ENCODE measurements at places on chromosomes 5 and 9.

DNA sequence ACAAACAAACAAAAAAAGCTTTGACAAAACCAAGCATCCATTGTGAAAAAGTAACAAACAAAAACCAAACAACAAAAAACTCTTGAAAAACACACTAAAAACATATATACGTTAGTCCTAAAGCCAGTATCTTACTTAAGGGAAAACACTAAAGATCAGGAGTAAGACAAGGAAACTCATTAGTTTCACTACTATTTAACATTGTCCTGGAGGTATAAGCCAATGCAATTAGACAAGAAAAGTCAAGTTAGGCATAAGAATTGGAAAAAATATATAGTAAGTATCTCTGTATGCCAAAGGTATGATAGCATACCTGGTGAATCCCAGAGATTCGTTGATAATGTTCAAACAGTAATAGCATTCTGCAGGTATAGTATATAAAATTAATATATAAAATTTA is 21.8 kb upstream of the UBTD2 start:
- DNase-seq: no peak

DNA sequence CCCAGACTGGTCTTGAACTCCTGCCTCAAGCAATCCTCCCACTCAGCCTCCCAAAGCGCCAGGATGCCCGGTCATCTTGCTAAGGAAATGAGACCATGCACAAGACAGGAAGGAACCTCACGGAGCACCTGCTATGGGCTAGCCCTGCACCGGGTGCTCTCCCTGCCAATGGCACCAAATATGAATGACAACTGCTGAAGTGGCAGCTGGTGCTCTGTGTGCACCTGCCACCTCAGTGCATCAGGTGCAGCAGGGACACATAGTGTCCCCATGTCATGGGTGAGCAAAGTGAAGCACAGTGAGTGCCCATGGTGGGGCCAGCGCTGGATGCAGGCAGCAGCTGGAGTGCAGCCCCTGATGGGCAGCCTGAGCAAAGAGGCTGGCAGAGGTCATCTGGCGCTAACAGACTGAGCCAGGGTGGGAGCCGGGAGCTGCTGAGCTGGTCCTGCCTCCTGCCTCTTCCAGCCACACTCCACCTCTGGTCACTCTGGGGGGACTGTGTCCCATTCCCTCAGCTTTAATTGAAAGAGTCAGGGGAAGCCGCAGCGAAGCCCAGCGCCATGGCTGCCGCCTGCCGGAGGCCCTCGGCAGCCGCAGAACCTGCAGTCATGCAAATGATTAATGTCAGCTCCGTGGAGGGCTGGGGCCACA is 46.4 kb downstream of the BARX1 start:
- DNase-seq: no peak

DNA sequence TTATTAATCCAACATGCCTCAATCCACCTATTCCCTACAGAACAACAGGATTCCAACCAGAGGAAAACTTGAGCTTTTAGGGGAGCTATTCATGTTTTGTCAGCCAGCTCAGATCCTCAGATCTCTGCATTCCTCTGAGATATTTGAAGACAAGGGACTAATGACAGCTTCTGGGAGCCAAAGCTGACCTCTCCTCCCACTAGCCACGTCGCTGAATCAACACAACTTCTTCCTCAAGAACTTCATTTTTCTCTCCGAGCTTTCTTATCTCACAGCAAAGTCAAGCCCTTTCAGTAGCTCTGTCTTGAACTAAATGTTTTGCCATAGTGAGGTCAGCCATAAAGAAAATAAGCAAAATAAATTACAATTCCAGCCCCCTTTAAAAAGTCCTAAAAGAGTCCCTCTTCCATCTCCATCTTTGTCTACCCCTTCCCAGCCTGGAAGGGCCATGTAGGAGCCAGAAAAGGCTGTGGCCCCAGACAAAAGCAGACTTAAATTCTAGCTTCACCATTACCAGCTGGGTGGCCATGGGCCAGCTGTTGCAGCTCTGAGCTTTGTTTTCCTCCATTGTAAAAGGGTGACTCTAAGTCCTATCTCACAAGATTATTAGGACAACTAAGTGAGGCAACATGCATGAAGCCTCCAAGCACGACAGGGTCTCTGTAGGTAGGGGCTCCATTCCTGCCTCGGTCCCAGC is 65.0 kb downstream of the HSD17B3 start:
- DNase-seq: no peak

GRCh38 chr9:130458804-130459067 is 14.0 kb downstream of the ASS1 start:
- no peak for DNase-seq

DNA sequence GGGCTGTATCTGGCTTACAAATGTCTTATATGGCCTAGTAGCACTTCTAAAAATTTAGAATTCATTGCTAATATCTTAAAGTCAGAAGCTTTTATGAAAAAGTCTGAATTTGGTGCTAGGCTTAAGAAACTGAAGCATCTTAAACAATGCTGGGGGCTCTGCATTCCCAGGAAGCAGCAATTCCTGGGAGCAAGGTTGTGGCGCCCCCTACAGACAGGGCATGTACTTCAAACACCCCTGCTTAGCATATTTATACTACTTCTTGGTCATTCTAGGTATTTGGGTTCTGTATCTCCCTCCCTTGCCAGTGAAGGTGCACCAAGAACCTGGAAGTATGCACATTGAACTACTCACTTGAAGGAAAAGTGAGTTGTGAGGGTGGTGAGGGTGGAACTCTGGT is 64.6 kb upstream of the GRIA1 start:
- DNase-seq: no peak

DNA sequence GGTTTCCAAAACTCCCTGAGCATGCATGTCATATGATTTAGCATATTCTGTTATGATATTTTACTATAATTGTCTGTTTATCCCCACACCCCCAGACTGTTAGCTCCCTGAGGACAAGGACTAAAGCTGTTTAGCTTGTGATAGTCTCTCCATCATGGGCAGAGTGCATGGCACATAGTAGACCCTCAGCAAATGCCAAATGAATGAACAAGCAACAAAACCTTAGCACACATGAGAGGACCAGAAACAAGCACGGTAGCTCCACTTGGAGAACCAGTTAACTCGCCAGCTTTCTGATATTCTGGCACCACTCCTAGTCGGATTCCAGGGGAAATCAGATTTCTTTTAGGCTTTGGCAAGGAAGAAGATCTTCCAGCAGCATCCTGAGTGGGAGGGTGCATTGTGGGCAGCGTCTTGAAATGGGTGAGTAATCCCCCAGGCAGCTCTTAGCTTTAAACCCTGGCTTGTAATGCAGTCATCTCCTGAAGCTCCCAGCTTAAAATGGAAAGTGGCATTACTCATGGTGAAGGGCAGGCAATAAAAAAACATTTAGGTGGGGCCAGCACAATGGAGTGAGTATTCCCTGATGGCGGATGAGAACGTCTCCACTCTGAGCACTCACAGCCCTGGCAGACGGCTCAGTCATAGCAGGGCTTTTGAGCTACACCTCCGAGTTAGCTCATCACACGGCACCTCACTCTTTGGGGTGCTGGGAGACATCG is 41.1 kb downstream of the FGF1 start:
- no peak for DNase-seq

GRCh38 chr9:124450931-124451661 is 845 bp downstream of the ADGRD2 start:
- no peak for DNase-seq

- no peak for DNase-seq
Measured at GRCh38 chr5:41921166-41921565, 3.9 kb upstream of the FBXO4 start.

GRCh38 chr5:124746916-124747790 is 714 bp upstream of the ZNF608 start:
- no peak for DNase-seq

- no peak for DNase-seq
Measured at GRCh38 chr5:2739360-2740050, 12.0 kb downstream of the IRX2 start.

DNA sequence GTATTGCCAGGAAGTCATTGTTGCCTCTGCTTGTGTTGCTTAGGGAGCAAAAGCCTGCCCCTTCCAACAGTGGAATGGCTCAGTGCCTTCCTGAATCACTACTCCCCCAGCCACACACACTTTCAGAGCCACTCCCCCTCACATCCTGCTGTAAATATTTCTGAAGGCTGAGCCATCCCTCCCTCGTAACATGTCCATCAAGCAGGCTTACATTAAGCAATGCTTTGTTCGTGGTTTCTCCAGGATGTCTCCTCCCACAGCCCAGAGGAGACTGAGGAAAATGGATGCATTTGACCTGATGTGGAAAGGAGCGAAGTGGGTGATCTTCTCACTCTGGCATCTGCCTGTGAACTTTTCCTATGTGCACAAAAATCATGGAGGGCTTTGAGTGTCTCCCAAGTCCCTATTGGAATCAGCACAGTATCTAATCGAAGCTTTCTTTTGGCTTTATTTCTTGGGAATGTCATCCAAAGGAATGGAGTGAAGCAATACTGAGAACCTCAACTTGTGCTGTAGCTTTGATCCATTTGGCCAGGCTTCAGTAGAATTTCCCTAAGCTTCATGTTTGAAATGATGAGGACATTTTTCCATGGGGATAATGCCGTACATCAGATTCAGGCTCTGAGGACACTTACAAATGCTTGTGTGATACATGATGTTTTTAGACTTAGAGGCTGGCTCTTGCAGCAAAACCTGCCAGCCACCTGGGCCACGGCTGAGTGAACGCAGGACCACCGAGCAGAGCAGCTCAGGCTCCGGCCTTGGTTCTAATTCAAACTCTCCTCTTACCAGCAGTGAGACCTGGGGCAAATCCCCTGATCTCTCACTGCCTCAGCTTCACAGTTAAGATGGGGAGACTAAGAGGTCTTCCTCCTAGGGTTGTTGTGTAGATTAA is 389.1 kb downstream of the ENC1 start:
- DNase-seq: no peak

GRCh38 chr9:116048081-116048480 is 105.5 kb upstream of the PAPPA start:
- no peak for DNase-seq

DNA sequence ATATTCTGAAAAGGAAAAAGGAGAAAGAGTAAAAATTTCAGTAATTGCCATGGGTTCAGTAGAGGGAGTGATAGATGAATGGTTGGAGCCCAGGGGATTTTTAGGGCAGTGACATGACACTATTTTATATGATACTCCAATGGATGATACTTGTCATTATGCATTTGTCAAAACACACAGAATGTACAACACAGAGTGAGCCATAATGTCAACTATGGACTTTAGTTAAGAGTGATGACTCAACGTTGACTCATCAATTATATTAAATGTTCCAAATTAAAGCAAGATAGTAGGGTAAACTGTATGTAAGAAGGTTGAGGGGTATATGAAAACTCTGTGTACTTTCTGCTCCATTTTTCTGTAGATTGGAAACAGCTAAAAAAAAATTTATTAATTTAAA is 586.4 kb downstream of the TAF11L14 start:
- no peak for DNase-seq

DNA sequence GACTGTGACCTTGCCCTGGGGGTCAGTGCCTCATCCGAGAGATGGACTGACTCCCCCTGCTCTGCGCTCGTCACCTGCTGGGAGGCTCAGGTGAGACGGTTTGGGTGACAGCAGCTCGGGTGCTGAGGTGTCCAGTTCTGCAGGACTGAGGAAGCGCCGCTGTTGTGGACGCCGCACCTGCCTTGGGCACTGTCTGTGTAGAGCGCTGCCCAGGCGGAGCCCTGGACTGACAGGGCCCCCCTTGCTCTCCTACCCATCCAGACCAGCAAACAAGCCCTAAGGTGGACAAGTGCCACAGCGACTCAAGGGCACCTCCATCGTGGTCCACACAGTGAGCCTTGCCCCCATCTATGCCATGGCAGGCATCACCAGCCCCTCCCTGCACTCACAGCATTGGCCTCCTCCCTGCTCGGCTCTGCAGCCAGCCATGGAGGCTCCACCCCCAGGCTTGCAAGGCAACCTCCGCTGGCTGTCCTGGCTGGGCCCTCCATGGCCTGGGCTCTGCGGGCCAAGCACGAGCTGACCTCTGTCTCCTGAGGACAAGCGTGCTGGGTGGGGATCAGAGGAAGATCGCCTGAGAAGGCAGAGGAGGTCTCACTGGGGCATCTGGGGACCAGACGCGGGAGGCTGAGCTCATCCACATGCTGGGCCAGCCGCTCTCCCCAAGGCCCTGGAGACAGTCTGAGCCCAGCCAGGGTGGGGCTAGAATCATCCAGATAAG is 87.1 kb upstream of the COL5A1 start:
- no peak for DNase-seq

GRCh38 chr5:142548739-142549275 is 137.1 kb downstream of the FGF1 start:
- peak; percentile 36 for DNase-seq

DNA sequence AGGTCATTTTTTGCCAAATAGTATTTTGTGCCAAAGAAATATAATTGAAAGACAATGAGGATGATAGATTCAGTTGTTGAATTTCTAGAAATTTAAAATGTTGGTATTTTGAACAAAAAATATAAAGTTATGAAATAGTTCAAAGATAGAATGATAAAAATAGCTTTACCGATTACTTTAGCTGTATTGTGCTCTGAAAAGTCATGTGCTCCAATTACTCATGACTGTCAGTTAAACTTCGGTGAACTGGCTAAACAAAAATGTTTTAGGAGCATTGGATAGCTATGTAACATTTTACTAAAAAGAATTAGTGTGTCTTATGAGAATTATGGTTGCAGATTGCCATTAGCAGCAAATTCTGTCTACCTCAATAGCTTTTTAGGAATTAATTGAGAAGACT is 177.3 kb upstream of the VCAN start:
- no peak for DNase-seq

DNA sequence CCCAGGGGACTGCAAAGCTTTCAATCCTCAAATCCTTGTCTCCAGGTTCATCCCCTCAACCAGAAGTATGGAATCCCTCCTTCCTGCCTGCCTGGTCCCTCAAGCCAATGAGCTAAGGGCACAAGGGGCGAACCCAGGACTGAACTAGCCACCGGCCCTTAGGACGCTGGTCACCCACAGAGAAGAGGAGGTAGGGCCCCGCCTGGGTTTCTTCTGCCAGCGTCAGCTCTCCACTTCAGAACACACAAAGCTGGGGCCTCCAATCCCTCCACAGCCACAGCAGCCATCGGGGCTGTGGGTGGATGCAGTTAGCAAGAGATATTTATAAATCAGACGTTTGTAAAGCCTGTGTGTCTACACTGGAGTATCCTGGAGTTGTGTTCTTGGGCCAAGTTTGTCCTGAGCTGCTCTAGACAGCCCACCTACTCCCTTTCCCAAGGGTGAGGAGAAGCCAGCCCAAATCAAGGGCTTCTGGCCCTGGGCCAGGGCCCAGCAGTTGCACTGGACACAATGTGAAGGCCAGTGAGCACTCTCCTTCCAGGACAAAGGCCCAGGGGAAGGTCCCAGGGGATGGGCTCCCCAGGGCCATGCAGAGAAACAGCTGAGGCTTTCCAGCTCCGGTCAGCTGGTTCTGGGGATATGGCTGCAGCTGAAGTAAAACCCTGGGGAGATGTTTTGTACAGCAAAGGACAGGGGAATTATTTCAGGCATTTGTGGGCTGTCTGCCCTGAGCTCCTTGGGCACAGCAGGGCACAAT is 18.9 kb downstream of the AMBP start:
- DNase-seq: no peak

GRCh38 chr5:149904293-149904886 is 40.2 kb downstream of the PDE6A start:
- no peak for DNase-seq

- DNase-seq: no peak
Measured at GRCh38 chr5:140800816-140801493, at the start of gene PCDHA3. TSS of gene PCDHA3 (plus strand) at chr5:140801057.

Data from CD4-positive, alpha-beta T cell treated with Interleukin-21 for 1 hour (primary cell).